ENCODE measurements at places on chromosomes 2 and 18. TPM values are rescaled to one million over a fixed set of nuclear protein-coding genes. Genes with fewer than 3 reads are reported as not detected.

DNA sequence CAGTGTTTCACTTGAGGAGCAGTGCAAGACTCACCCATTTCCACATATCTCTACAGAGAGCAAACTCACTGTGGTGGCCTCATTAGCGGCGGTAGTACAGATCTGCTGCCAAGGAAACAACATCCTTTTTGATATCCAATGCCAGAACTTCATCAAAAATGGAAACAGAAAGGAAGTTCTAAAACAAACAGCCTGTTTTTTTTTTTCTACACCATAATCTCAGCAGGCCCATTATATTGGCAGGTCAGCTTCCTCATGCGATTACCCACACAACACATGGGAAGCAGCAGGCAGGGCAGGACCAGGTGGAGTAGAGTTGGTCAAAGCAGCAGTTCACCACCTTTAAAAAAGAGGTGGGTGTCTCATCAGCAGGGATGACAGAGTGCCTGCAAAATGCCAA is 678.9 kb upstream of the CELF4 start:
- no peak overlapping the region for H3K27ac ChIP-seq
- H3K4me1 ChIP-seq, result no peaks in the 10 kb centered on the region
- no peak overlapping the region for H3K4me3 ChIP-seq
- H3K36me3 ChIP-seq, result peaks cover 1% of the 10 kb centered on the region

- DNase-seq, result no peak
- H3K27me3 ChIP-seq, result no peaks in the 10 kb centered on the region
- no peaks in the 10 kb centered on the region for H3K36me3 ChIP-seq
- H3K4me3 ChIP-seq, result no peak overlapping the region
Measured at GRCh38 chr2:37760471-37760870, 89.0 kb upstream of the CDC42EP3 start.

DNA sequence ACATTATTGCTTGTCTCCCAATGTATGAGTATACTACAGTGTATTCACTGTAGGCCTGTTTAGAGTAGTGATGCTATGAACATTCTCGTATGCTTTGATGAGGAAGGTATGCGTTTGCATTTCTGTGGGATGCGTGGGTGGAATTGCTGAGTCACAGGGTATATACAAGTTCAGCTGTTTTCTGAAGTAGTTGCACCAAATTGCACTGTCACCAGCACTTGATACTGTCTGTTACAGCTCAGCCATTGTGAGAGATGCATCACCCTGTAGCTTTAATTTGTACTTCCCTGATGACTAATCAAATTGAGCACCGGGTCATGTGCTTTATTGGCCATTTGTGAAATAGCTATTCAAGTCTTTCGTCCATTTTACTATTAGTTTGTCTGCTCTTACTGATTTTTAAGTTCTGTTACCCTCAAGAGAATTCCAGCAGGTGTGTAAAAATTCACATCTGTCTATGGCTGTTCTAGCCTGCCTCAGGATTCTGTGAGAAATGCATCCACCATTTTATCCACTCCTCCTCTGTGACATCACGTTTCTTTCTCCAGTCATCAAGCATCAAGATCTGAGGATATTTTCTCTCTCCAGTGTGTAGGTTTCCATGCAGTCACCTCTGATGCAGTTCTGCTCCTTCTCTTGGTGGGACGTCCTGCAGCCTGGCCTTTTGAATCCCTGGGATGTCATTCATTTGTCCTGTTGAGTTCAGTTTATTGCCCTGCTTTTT is 72.5 kb downstream of the DGKD start:
- H3K4me3 ChIP-seq, result no peak overlapping the region
- H3K27ac ChIP-seq, result no peak overlapping the region
- no peaks in the 10 kb centered on the region for H3K36me3 ChIP-seq
- DNase-seq, result no peak
- no peaks in the 10 kb centered on the region for H3K27me3 ChIP-seq

The CCDC148 gene
- 1.5 TPM for total RNA-seq

DNA sequence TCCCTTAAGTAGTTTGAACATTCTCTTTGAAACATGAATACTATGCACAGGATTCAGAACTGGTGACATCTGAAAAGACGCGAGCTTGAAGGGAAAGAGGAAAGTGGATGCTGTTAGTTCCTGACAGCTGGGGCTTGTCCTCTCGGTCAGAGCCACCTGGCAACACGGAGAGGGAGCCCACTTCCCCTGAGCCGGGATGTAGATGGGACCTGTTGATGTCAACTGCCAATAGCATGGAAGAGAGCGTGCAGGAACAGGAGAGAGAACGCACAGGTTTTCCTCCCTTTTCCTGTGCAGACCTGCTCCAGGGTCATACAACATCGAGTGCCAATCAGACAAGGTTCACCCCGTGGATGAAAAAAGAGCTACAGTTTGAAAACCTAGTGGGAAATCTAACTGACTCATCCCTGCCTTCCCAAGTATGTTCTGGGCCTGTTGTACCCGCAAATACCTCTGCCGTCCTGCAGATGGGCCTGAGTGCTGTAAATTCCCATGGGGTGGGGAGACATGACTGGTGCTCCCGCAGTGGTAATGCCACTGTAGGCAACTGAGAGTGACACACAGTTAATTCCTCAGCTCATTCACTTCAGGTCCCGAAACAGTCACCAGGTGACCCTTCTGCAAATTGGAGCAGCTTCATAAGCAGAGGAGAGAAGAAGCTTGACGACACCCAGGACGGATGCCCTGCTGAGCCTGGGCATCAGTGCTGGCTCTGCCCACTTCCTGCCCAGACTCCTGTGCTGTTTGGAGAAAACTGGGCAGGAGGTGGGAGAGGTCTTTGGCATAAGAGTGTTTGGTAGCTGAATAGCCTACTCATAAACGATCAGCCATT is 13.9 kb upstream of the MBP start:
- no peaks in the 10 kb centered on the region for H3K4me1 ChIP-seq
- H3K27me3 ChIP-seq, result no peaks in the 10 kb centered on the region
- peaks cover 32% of the 10 kb centered on the region for H3K36me3 ChIP-seq
- H3K4me3 ChIP-seq, result no peak overlapping the region

DNA sequence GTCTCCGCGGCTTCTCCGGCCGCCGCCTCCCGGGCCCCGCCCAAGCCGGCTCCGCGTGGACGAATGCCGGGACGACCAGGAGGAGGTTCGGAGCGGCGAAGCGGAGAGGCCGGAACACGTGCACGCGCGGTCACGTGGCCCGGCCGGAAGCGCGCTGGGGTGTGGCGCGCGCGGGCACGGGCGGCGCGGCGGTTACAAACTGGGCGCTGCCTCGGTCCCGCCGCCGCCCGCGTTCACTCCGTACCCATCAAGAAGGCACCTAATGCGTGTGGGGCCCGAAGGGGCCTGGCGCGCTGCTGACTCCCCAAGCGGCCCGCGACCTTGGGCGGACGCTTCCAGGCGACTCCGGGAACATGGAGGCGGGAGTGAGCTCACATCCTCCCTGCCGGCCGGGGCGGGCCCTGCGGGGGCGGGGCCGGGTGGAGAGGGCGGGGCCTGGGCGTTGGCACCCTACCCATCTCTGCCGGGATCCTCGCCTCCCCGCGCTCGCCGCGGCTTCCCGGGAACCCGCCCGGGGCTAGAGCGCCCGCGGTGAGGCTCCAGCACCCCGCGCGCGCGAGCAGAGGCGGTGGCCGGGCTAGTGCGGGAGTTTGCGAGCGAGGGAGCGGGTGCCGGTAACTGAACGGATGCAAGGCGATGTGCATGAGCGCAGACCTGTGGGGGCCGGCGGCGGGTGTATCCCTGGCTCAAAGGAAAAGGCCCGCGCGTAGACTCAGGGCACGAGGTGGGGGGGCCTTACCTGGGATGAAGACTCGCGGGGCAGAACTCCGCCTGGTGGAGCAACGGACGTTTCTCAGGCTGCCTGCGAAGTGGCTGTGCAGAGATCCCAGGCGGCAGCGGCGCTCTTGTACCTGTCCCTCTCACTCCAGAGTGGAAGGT is at the start of gene TMEM185B:
TSS of gene TMEM185B (minus strand) at position 367 of the 879 bp plus-strand sequence. CDS start 424 bp downstream, outside the sequence.
- H3K4me1 ChIP-seq, result no peaks in the 10 kb centered on the region
- no peak within 1 kb of the TSS for H3K27ac ChIP-seq
- DNase-seq, result peak; percentile 90
- peak within 1 kb of the TSS; percentile 80 for H3K4me3 ChIP-seq
- peaks cover 10% of the 10 kb centered on the region for H3K36me3 ChIP-seq
- H3K27me3 ChIP-seq, result peaks cover 10% of the 10 kb centered on the region

The ALPP gene
- 0.20 TPM for total RNA-seq

The TUBA3E gene
- 0.13 TPM for total RNA-seq

DNA sequence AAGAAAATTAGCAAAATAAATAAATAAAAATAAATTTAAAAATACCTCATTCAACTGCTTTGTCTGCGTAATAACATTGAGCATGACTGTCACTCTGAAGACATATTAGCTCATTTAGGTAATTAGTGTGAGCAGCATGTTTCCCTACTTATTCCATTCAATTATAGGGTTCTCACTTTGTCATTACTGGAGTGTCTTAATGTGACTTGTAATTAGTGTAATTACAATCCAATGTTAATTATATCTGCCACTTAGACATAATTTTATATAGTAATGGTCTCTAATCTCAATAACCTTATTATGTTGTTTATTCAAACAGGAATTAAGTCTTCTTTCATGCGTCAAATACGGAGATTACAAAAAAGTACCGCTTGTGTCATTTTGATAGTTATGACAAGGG is 893.9 kb upstream of the ACVR2A start:
- H3K27ac ChIP-seq, result no peak overlapping the region
- no peaks in the 10 kb centered on the region for H3K4me1 ChIP-seq
- DNase-seq, result no peak
- H3K4me3 ChIP-seq, result no peak overlapping the region
- H3K27me3 ChIP-seq, result no peaks in the 10 kb centered on the region

The DSG1 gene
- total RNA-seq, result not detected

The SMYD1 gene
- 0.04 TPM for total RNA-seq

DNA sequence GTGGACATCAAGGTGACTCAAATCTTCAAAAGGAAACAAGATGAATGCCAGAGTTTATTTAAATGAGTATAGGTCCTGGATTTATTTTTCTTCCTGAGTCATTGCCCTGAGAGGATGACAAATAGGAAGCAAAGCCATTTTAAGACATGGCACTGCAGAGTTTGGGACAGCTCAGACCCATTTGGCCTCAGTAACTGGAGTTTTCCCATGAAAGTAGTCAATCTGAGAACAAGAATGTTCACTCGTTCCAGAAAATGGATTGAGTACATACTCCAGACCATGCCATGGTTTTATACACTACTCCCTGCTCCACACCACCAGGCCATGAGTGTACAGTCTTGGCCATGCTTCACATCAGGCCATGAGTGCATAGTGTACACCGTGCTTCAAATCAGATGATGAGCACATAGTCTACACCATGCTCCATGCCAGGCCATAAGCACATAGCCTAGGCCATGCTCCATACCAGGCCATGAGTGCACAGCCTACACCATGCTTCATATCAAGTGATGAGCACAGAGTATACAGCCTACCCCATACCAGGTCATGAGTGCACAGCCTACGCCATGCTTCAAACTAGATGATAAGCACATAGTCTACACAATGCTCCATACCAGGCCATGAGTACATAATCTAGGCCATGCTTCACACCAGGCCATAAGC is 202.4 kb downstream of the FBXO15 start:
- no peaks in the 10 kb centered on the region for H3K4me1 ChIP-seq
- H3K36me3 ChIP-seq, result peaks cover 5% of the 10 kb centered on the region
- no peaks in the 10 kb centered on the region for H3K27me3 ChIP-seq
- no peak overlapping the region for H3K27ac ChIP-seq
- no peak overlapping the region for H3K4me3 ChIP-seq
- no peak for DNase-seq

DNA sequence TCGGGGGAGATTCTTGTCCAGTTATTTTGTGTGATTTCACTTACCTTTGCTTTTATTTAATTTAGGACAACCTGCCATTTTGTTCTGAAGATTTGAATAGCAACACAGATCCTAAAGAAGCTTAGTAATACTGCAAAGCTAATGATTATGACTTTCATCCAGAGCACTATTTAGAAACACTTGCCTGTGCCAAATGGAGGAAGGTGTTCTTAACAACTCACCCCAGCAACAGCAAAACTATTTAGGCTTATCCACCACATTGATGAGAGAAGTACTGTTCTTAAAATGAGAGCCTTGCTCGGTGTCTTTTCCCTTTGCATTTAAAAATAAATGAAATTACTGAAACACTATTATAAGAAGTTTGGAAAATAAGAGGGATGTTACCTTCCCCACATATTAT is 59.7 kb downstream of the RHBDD1 start:
- no peak overlapping the region for H3K27ac ChIP-seq
- H3K27me3 ChIP-seq, result no peaks in the 10 kb centered on the region
- no peak overlapping the region for H3K4me3 ChIP-seq
- no peak for DNase-seq
- H3K4me1 ChIP-seq, result no peaks in the 10 kb centered on the region

The C2orf92 gene
- total RNA-seq, result 5.4 TPM

- DNase-seq, result no peak
- no peaks in the 10 kb centered on the region for H3K36me3 ChIP-seq
- H3K4me3 ChIP-seq, result no peak overlapping the region
- H3K4me1 ChIP-seq, result no peaks in the 10 kb centered on the region
- H3K27ac ChIP-seq, result no peak overlapping the region
- no peaks in the 10 kb centered on the region for H3K27me3 ChIP-seq
Measured at GRCh38 chr2:180829836-180830235, 150.6 kb upstream of the UBE2E3 start.

The PLGLB2 gene
- total RNA-seq, result 0.68 TPM

The KYNU gene
- not detected for total RNA-seq

- H3K36me3 ChIP-seq, result no peaks in the 10 kb centered on the region
- no peak overlapping the region for H3K4me3 ChIP-seq
- H3K4me1 ChIP-seq, result peaks cover 11% of the 10 kb centered on the region
Measured at GRCh38 chr2:200091126-200091525, 135.7 kb downstream of the MAIP1 start.

The PSTPIP2 gene
- total RNA-seq, result 3.6 TPM

GRCh38 chr2:177902395-177903163 is 170.0 kb downstream of the PDE11A start:
- no peaks in the 10 kb centered on the region for H3K36me3 ChIP-seq
- H3K27ac ChIP-seq, result no peak overlapping the region
- H3K4me3 ChIP-seq, result no peak overlapping the region
- DNase-seq, result no peak
- H3K27me3 ChIP-seq, result no peaks in the 10 kb centered on the region
- no peaks in the 10 kb centered on the region for H3K4me1 ChIP-seq

GRCh38 chr2:157782057-157782845 is 93.9 kb downstream of the ACVR1 start:
- H3K27me3 ChIP-seq, result no peaks in the 10 kb centered on the region
- peaks cover 14% of the 10 kb centered on the region for H3K36me3 ChIP-seq
- H3K27ac ChIP-seq, result no peak overlapping the region
- H3K4me3 ChIP-seq, result no peak overlapping the region

Measured in H9 (cell line).